ENCODE measurements at places on chromosomes 12 and 14.

- no peak for DNase-seq
Observed at GRCh38 chr12:6461401-6462233, 8.9 kb downstream of the VAMP1 start.

- no peak for DNase-seq
Observed at GRCh38 chr12:93813972-93814821, 137.0 kb downstream of the CRADD start.

DNA sequence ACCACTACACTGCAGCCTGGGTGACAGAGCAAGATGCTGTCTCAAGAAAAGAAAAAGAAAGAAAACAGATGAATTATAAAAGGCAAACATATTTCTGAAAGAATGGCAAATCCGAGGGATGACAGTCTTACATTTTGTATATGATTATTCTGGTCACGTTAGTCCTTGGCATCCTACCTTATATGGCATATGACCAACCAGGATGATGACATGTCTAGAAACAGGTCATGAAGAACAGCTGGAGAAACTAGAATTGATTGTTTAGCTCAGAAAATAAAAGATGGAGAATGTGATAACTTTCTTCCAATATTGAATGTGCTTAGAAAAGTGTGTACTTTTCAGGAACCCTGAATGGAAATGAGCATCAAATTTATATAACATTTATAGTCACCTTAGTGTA is 19.2 kb downstream of the SLC2A14 start:
- DNase-seq = no peak

DNA sequence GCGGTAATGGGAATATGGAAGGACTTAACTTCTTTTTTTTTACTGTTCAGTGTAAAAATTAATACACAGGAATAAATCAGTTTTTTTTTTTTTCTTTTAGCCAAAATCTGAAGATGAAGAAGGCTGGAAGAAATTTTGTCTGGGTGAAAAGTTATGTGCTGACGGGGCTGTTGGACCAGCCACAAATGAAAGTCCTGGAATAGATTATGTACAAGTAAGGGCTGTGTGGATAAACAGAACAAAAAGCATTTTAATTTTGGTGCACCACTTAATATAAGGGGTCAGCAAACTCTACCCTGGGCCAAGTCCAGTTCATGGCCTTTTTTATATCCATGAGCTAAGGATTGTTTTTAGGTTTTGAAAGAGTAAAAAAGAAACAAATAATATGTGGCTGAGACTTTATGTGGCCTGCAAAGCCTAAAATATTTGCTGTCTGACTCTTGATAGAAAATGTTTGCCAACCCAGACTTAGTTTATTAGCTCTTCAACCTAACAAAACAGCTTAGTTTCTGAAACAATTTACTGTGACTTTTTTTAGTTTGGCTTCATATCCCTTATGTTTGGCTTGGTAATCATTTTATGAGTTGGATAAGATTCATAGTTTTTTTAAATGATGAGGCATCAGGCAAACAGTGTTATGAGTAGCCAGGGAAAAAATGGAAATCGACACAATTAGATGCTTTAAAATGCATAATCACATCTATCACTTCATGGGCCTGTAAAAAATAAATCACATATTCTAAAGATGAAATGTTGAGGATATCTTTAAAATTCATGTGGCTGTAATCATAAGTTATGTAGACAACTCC is 8.4 kb downstream of the GEMIN2 start:
- no peak for DNase-seq

GRCh38 chr12:20096430-20096829 is 271.9 kb upstream of the PDE3A start:
- no peak for DNase-seq

DNA sequence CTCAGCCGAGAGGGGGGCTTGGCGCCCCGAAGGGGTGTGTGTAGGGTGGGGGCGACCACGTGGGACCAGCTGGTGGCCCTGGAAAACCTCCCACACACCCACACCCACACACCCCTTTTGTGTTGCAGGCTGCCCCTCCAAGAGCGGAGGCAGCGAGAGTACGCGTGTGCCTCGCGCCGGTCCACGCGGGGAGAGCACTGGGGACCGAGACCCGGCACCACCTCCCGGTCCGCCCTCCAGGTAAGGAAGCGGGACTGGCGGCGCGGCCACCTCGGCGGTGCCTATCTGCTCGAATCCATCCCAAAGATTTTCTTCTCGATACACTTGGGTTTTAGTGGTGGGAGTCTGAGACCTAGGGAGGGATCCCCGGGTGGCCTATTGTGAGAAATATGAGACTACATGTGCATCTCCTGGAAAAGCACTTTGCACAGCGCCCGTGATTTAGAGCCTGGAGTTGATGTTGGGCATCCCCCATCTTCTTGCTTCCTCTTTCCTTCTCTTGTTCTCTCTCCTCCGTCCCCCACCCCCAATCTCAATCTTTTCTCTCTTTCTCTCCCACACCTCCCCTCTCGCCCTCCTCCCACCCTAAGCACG is 393 bp downstream of the SYT1 start:
- DNase-seq = no peak

- no peak for DNase-seq
Observed at GRCh38 chr12:121465921-121466793, 66.2 kb downstream of the RNF34 start.

DNA sequence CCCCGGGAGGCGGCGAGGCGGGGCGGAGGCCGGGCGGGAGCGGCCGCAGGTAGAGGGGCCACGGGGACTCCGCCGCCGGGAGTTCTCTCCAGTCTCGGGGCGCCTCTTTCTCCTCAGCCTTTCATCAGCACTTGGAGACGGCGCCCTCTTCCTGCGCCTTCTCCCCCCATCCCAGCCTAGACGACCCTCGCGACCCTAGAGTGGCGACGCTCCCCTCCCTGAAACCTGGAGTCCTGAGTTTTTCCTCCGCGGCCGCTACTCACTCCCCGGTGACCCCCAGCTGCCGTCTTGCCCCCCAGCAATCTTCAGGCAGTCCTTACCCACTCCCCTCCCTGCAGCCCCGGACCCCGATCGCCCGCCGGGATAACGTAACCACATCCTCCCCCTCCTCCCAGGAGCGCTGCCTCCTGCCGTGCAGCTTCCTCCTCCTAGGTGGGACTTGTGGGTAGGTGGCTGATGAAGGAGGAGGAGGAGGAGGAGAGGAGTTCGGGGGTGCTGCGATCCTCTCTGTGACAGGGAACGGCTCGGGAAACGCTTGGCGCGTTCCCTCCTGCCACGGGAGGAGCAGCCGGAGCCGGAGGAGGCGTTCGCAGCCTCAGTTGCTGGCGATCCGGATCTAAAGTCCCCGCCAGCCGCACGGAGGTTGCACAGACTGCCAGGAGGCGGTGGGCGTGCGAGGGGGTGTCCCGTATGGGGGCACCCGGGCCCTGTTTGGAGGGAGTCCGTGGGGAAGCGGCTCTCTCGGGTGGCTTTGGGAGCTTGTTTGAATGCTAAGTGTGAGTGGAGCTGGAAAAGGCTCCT is 891 bp downstream of the PLEKHA5 start:
- DNase-seq = peak; percentile 25

DNA sequence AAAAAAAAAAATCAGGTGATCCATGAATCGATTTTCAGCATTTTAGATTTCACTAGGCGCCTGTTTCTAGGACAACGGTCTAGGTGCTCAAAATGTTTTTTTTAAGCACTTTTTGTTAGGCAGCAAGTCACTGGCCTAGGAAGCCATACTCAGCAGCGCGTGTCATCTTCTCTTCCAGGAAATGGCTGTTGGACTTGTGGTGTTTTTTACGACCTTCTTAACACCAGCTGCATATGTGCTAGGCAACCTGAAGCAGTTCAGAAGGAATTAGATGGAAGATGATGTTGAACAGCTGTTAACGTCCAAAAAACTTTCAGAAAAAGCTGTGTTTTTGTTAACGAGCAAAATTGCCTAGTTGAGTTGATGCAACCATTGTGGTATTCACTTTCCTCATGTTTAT is 868 bp downstream of the COX8C start:
- no peak for DNase-seq

DNA sequence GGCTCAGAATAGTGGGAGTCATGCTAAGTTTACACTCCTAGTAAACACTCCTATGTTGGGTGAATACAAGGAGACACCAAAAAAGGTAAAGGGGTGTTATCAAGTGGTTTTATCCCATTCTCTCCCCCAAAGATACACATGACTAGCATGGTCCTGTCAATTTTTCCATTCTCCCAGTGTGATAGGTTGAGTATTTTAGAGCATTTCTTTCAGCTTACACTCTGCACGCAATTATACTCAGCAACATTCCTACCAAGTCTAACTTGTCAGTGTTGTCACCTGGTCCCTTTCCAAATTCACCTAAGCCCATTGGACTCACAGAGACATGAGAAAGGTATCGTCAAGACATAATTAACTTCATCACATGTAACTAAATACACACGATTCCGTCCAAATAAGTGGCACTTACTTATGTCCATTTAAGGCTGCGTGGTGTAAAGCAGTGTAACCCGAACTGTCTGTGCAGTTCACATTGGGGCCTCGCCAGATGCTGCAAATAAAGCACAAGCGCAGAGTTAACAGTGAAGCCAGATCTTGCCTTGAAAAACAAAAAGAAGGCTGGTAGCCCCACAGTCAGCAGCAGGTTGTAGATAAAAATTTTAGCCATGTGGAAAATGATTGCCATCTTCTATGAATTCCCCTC is 159.7 kb downstream of the ANKS1B start:
- DNase-seq = no peak
